ENCODE measurements at places on chromosomes 16 and 17.

GRCh38 chr17:74354123-74354522 lies 7.5 kb downstream of the BTBD17 start:
- DNase-seq = no peak

- no peak for DNase-seq
Observed at GRCh38 chr17:57871155-57871554, 21.3 kb upstream of the MRPS23 start.

GRCh38 chr17:1498233-1498632 lies 5.7 kb upstream of the MYO1C start:
- no peak for DNase-seq

DNA sequence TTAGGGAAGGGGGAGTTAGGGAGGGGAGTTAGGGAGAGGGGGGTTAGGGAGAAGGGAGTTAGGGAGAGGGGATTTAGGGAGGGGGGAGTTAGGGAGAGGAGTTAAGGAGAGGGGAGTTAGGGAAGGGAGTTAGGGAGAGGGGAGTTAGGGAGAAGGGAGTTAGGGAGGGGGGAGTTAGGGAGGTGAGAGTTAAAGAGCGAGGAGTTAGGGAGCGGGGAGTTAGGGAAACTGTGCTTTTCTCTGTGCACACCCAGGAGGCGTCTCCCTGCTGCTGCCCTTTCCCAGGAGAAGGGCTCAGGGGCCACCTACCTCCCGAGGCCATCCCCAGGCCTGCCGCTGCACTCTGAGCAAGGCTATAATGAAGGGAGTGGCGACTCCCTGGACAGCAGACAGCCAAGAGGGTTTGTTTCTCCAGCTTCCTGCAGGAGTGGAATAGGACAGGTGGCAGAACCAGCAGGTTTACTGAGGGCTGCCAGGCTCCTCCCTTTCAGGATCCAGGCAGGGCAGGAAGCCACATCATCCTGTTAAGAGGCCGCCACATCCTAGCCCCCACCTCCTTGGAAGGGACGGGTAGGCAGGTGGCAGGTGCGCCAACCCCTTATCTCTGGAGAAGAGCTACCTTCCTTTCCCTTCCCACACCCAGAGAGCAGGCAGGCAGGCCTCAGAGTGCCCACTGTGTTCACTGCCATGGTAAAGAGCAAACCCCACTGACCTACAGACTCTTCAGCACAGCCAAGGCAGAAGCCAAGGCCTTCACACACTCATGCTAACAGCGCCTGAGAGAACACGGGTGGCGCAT lies 4.3 kb downstream of the CANT1 start:
- DNase-seq = no peak

GRCh38 chr17:49316889-49317675 lies 45.0 kb downstream of the ZNF652 start:
- DNase-seq = no peak

DNA sequence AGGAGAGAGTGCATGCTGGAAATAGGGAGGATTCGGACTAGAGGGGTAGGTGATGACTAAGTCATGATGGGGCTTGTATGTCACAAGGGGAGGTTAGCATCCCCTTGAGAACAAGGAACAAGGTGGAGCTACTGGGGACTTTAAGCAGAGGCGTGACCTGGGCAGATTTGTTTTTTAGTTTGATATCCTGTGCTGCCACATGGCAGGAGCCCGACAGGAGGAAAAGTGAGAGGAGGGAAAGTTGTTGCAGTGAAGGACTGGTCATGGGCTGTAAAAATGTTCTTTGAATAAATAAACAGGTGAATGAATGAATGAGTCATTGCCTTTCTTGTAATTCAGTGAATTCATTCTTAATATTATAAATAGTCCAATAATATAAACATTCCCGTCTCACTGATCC lies 365.1 kb upstream of the CDH5 start:
- no peak for DNase-seq

- DNase-seq = no peak
Observed at GRCh38 chr16:52318302-52319009, 228.5 kb downstream of the TOX3 start.

Data from cortex of kidney (tissue), 1 donor.